ENCODE measurements at places on chromosomes 5 and 9.

GRCh38 chr5:145161391-145161790 lies 673.8 kb downstream of the PRELID2 start:
- no peak for DNase-seq

DNA sequence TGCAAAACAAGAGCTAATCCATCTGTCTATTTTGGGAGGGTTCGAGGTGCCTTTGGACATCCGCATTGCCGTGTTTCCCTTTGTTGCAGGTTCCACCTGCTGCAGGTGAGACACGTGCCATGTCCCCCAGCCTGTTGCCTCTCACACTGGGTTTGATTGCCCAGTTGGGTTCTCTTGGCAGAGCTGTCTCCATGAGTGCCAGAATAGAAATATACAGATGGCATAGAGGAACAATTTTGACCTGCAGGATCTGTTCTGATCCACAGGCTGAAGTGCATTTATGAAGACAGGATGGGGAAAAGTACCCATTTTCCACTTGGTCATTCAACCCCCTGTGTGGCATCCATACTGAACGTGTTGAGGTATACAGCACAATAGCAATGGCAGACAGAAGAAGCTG lies 178.1 kb downstream of the SGCD start:
- DNase-seq: no peak

DNA sequence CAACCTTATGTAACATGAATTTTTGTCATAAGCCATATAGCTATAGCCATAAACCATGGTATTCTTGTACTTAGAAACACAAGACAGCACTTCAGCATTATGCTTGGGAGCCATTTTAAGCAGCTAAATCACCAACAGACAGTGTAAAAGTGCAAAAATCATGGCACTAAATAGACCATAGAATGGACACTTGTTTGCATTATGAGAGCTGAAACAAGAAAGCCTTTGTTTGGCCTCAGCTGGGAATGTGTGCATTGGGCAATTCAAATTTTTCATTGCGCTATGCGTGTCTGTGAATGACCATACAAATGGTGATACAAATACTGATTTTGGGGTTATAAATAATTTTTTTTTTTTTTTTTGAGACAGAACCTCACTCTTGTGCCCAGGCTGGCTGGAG lies 23.7 kb downstream of the KDM4C start:
- no peak for DNase-seq

DNA sequence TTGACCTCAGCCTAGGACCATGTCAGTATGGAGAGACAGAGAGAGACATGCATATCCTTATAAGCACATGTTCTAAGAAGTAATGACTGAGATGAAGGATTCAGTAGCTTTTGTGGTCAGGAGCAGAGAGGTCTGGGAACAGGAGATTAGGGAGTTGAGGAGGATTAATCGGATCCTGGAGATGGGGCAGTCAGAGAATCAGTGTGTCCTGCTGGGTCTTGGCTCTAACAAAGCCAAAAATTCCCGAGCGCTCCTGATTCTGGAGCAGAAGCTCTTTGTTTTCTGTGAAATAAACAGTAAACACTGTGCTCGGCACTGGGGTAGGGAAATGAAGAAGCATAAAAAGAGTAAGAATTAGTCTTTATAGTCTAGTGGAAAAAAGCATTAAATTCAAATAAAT lies 520.0 kb upstream of the CLINT1 start:
- DNase-seq: no peak

DNA sequence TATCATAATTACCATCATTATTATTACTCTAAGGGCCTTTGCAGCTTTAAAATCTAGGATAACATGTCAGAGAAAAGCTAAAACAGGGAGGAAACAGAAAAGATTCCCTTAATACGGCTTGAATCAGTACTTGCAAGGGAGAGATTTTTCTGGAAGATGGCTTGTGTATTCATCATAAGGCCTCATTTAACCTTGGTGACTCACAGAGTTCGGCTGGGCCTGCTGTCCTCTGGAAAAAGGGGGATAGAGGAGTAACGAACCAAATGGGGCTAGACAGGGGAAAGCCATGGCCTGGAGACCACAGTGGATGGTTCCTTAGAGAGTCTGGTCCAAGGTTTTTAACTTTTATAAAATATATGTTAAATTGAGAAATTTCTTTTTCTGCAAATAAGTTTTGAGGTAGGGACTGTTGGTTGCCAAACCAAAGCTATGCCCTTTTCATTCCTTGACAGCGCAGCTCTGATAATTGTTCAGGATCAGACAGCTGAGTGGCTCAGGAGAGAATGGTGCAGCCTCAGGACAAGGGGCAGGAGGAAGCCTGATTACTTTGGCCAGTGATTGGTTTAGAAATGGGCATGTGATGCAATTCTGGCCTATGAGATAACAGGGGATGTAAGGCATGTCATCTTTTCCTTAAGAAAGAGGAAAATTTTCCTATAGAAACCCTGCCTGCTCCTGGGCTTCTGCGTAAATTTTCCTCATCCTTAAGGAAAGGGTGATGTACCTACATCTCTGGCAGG lies 25.6 kb upstream of the GSN start:
- no peak for DNase-seq

- DNase-seq: no peak
Observed at GRCh38 chr9:13939134-13939533, 374.8 kb downstream of the NFIB start.

DNA sequence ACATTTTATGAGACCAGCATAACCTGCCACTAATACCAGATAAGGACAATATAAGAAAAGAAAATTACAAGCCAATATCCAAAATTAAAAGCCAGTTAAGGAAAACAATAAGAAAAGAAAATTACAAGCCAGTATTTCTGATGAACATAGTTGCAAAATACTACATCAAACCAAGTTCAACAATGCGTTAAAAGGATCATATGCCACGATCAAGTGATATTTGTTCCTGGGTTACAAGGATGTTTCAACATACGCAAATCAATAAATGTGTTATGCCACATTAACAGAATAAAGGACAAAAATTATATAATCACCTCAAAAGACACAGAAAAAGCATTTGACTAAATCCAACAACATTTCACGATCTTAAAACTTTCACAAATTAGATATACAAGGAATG lies 431.9 kb downstream of the ELAVL2 start:
- no peak for DNase-seq

DNA sequence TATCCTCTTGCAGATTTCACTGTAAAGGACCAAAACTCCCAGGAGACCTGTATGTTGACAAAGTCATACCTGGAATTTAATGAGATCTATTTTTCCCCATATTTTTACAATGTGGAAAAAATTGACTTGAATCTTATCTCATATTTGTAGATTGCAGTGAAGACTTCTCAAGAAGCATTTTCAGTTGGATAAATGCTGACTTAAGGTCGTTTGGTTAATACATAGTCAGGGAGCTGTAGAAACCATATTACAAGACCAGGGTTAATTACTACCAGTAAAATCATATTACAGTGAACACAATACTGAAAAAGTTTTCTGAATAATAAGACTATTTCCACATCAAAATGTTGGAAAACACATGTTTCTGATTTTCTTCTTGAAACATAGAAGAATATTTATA lies 119.8 kb downstream of the ATG10 start:
- DNase-seq: no peak

GRCh38 chr9:114756920-114757319 lies 48.9 kb downstream of the TNFSF15 start:
- no peak for DNase-seq

GRCh38 chr5:166596043-166596442 lies 1695.4 kb upstream of the WWC1 start:
- no peak for DNase-seq

DNA sequence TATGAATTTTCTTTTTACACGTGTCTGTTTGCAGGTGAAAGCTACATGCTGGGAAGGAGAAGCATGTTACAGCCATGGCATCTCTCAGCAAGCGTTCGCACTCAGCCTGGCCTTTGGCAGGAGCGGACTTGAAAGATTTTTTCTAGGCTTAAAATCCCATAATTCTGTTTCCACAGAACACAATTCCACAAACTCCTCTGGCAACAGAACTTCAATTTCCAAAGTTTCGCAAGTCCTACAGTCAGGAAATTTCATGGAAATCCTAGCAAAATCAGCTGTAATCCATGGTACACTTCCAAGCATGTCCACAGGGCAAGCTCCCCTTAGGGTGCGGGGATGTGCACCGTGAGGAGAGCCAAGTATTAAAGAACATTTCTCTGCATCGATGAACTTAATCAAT lies 35.9 kb downstream of the SUB1 start:
- no peak for DNase-seq

DNA sequence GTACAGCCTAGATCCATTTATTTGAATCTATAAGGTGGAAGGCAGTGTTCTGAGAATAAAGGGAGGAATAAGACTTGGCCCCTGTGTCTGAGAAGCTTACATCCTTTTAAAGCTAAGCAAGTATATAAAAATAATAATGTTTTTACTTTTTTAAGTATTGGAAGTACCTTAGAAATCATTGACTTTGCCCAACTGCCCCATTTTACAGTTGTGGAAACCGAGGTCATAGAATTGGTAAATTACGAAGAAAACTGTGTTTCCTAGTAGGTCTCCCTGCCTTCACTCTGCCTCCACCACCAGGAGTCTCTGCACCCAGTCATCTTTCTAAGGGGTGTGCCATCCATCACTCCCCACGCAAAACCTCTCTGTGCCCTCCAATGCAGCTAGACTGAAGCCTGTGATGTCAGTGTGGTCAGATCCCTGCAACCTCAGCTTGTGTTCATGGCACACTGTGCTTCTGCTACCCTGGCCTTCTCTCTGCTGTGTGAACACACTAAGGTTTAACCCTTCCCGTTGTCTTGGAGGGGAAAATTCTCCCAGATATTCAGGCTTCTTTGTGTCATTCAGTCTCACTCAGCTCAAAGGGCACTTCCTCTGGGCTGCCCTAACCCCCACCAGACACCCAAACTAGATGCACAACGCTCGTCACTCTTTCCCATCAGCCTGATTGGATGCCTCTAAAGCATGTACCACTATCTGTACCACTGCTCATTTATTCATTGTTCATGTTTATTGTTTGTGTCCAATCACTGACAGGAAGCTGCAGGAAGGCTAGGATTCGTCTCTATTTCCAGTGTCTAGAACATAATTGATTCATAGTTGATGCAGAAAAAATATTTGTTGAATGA lies 18.2 kb downstream of the ADRB2 start:
- no peak for DNase-seq

GRCh38 chr5:55437859-55438206 lies 96.9 kb downstream of the PLPP1 start:
- no peak for DNase-seq

- no peak for DNase-seq
Observed at GRCh38 chr9:29966247-29966646, 2393.0 kb upstream of the C9orf72 start.

- DNase-seq: no peak
Observed at GRCh38 chr9:120740132-120740531, 25.9 kb upstream of the MEGF9 start.

DNA sequence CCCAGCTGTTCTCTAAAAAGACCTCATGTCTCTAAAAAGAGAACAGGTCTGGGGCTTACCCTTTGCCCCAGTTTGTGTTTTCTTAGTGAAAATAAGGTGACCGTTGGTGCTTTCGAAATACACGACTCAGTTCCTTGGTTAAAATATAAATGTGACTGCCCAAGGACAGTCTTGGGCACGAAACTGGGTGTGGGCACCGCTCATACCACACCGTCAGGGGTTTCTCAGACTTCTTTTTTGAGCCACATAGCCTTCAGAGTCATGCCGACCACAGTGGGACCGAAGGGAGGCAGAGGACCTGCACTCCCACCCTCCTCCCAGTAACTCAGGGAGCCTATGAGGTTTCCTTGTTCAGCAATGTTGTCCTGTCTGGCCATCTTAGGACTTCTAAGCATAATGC lies 6.5 kb downstream of the SNX18 start:
- no peak for DNase-seq

- DNase-seq: no peak
Observed at GRCh38 chr5:137199201-137199600, 299.9 kb downstream of the SPOCK1 start.

DNA sequence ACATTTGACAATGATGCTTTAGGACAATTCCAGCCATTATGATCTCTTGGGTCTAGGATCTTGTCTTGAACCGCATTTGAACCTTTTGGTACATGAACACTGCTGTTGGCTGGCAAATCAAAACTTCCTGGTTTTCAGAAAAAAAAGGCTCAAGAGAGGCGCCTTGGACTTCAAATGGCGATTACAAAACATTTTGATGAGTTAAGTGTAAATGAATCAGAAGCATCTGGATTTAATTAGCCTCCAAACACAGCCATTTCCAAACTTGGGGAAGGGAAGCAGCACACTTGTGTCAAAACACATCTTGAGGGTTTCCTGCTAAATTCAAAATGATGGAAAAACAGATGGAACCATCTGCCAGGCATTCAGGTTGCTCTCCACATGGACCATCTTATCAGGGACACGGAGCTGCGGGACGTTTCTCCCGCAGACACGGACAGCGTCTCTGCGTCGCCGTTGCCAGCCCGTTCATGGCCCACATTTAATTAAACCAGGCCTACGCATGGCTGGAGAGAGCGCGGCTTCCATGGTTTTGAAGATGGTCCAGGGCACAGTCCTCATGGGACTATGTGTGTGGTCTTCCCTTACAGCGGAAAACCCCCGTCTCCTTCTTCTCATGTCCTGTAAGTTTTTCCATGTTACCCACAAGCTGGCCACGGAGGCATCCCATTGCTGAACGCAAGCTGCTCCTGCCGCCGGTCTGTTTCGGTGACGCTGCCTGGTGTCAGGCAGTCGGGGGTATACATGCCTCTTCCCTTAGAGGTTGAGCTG lies 55.8 kb upstream of the PTCH1 start:
- DNase-seq: no peak

DNA sequence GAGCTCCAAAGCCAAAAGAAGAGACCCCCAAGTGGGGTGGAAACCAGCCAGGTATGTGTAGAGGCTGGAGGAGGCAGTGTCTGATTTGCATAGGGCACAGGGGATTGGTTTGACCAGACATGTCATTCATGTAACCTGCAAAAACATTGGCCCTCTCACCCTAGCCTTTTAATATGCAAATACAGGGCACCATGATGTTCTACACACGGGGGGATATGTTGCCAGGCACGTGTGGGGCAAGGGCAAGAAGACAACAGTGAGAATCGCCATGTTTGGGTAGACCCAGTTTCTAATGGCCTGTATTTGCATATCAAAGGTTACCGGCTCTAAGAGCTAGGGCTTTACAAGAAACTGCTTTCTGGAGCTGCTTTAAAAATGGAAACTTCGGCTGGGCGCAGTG lies 208.9 kb downstream of the GOLPH3 start:
- DNase-seq: no peak

- DNase-seq: no peak
Observed at GRCh38 chr5:115487756-115488155, 56.8 kb downstream of the FEM1C start.

DNA sequence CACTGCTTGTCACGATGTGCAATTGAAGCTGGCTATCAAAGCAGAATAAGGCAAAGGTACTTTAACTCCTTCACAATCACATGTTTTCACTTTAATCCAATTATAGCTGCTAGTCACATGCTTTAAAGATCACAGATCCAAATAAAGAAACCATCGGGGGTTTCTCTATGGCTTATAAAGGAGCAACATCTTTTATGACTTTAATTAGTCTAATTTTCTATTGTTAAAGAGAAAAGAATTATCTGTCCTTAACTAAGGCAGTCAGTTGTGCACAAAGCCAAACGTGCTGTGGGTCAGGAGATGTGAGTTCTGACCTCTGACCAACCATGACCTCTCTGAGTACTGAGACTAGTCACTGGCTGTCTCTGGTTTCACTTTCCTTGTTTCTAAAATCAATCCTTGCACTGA lies 561.1 kb downstream of the RAB3C start:
- no peak for DNase-seq

- DNase-seq: no peak
Observed at GRCh38 chr5:113450462-113450861, 15.7 kb upstream of the TSSK1B start.

- no peak for DNase-seq
Observed at GRCh38 chr9:124347206-124347967, 67.9 kb downstream of the PSMB7 start.
